ENCODE measurements at places on chromosomes 3 and 15.
A peak's percentile ranks its signal among the peaks of the same experiment; 100 is the strongest.

GRCh38 chr15:88894819-88895767 is at the start of gene HAPLN3:
Gene HAPLN3, minus strand, starts transcription at chr15:88895544. Its CDS starts 8,246 bp downstream, at chr15:88887298.
- no peak for DNase-seq

DNA sequence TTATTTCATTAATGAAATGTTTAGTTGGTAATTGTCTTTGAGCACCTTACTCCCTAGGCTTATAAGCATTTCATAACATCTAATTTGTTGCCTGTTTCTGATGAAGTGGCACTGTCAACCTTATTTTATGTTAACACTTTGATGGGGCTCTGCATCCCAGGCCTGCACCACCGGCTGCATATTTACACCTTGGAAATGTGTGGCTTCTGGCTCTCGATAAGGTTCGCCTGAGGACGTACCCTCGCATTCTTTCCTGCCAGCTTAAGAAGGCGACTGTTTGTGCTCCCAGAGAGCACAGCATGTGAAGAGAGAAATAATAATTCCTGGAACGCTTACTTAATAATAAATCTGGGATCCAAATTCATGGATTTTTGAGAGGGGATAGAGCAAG is 763.3 kb upstream of the CFAP20DC start:
- DNase-seq = no peak

GRCh38 chr3:151431940-151432339 is 28.9 kb downstream of the IGSF10 start:
- no peak for DNase-seq

DNA sequence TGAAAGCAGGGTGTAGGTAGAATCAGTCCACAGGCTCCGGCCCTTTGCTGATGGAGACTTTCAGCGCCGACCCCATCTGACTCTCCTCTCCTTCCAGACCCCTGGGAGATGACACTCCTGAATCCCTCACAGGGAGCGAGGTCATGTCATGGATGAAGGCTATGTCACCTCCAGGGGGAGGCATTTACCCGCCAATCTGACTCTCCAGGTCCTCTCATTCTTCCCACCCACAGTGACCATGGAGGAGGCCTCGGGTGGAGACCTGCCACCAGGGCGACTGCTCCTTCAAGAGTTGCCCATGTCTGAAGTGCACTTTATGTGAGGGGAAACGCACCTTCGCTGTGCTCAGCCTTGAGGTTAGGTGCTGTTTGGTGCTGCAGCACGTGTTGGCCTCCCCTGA is 112.7 kb downstream of the KLF13 start:
- DNase-seq = no peak

DNA sequence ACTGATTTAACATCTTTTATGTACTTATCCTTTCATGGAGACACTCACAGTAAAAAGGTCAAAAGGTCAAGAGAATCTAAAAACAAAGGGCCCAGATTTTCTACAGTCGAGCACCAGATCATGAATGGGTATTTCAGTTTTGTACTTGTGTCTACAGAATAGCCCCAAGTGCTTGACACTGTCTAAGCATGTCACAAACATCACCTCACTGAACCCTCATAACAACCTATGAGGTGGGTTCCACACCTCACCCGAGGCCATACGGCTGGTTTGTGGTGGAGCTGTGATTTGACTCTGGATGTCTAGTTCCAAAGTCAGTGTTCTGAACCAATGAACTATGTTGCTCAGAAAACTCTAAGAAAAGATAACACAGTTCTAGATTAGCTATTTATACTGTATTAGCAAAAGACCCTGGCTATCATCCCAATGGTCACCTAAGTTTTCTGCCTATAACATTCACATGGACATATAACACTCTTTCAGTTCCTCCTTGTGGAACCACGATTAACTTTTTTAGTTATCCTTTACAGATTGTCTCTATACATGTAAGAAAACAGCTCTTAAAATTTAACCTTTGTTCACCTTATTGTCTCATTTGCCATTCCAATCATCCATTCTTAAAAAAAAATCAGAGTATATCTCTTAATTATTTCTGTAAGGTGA is 25.5 kb downstream of the TM6SF1 start:
- DNase-seq = no peak

GRCh38 chr3:51966016-51966415 is 1.2 kb downstream of the PCBP4 start:
- no peak for DNase-seq

GRCh38 chr3:128408693-128409623 is 57.7 kb downstream of the DNAJB8 start:
- no peak for DNase-seq

DNA sequence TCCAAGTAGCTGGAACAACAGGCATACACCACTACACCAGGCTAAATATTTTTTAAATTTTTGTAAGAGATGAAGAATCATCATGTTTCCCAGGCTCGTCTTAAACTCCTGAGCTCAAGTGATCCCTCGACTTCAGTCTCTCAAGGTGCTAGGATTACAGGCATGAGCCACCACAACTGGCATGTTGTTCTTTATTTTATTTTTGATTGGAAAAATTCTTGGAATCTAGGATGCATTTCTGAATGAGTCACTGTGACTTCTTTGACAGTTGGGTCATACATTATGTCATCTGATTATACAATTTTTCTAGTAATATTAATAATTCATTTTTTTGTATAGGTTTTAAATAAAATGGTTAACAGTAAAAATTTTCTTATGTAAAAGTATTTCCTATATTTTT is 870.2 kb downstream of the SI start:
- DNase-seq = no peak

GRCh38 chr3:197711973-197712707 is 24.6 kb downstream of the RUBCN start:
- peak; percentile 92 for DNase-seq

DNA sequence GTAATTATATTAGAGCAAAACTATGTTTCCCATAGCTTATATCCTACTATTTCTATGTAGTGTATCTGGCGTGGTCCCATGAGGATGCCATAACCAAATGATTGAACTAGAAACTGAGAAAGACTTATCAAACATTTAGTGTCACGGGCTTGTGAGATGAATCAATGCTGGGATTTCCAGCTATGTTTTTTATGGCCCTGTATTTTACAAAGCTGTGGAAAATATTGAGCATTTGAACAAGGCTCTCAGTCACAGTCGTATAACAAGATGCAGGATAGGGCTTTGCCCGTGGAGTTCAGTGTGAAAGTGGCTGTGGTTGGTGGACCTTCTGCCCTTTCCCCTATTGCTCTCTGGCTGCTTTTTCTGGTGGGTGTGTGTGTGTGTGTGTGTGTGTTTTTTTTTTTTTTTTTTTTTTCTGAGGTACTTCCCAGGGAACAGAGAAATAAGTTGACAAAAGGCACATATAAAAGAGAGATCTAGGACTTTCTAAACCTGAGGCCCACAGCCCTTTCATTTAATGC is 60.7 kb downstream of the CACNA1D start:
- DNase-seq = no peak

- DNase-seq = no peak
These were observed 37.8 kb upstream of the SPTSSB start for GRCh38 chr3:161409069-161409468.

- DNase-seq = no peak
These were observed 113.7 kb downstream of the LRIG1 start for GRCh38 chr3:66386925-66387650.

GRCh38 chr3:150454085-150454484 is 46.0 kb downstream of the TSC22D2 start:
- DNase-seq = no peak

DNA sequence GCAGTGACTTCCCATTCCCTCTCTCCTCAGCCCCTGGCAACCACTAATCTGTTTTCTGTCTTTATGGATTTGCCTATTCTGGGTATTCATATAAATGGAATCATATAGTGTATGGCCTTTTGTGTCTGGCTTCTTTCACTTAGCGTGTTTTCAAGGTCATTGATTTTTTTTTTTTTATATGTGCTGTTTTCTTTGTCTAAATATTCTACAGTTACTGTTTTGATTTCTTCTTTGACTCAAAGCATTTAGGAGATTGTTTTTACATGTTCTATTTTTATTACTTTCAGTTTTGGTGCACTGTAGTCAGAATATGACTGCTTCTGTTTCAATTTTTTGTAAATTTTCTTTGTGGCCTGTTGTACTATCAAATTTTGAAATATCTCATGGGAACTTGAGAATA is 71.9 kb upstream of the RNU6-1 start:
- no peak for DNase-seq

- DNase-seq = no peak
These were observed 57.4 kb downstream of the LRTM1 start for GRCh38 chr3:54870423-54870822.

GRCh38 chr3:24088782-24089181 is 143.7 kb downstream of the NR1D2 start:
- DNase-seq = no peak

- DNase-seq = no peak
These were observed 201.1 kb upstream of the RGMA start for GRCh38 chr15:93289941-93290617.

DNA sequence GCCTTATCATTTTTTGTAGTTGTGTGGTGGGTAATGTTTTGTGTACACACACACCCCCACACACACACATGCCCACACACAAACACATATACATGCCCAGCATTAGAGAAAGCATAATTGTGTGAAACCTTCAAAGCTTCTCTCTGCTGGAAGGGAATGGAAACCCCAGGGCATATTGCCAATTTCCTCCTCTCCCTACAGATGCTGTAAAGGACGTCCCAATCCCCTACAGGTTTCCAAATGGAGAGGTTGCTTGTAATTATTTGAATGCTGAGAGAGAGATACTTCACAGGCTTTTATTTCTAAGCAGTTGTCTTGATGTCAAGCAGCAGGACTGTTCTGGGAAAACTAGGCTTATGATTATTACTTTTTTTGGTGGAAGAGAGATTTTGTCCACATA is 23.0 kb upstream of the CCK start:
- no peak for DNase-seq

GRCh38 chr3:1088503-1088902 is 4.3 kb upstream of the CNTN6 start:
- DNase-seq = no peak

- no peak for DNase-seq
These were observed 2.3 kb downstream of the EIF2AK4 start for GRCh38 chr15:39936187-39936586.

DNA sequence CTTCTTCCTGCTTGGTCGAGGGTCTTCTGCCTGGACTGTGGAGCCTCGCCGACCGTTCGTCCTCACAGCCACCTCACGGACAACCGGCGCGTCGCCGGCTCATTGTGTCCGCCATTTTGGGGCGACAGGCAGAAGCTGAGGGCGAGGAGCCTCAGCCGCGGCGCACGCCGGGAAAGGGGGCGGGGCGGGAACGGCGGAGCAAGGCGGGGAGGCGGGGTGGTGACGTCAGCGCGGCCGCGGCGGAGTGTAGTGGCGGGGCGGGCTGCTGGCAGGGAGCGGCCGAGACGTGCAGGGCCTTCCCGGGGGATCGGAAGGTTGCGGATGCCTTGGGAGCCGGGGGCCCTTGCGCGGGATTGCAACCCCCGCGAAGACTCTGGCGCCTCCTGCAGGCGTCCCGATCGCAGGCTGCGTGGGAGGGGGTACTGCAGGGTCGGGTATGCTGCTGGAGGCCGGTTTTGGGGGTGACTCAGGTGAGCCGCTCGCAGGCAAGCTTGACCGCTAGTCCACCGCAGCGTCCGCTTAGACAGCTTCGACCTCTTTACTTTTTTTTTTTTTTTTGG is at the start of gene WDR82:
Gene WDR82 (minus strand): TSS at position 140 of the 560 bp plus-strand sequence. CDS start 288 bp downstream, outside the sequence.
- peak; percentile 98 for DNase-seq

DNA sequence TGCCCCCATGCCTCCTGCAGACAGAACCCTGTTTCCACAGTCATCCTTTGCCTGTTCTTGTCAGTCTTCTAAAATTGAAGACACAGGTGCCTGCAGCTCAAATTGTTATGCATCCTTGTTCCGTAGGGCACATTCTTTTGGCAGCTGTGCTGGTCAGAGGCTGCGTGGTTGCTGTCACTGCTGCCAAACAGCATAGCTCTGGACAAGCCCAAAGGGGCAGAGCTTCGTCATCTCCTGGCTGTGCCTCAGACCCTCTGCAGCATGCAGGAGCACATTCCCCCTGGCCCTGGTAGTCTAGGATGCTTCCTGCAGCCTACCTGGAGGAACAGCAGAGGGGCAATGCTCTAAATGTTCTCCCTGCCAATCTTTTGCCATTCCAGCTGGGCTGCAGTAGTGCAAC is 2.1 kb upstream of the FBXL22 start:
- DNase-seq = no peak

DNA sequence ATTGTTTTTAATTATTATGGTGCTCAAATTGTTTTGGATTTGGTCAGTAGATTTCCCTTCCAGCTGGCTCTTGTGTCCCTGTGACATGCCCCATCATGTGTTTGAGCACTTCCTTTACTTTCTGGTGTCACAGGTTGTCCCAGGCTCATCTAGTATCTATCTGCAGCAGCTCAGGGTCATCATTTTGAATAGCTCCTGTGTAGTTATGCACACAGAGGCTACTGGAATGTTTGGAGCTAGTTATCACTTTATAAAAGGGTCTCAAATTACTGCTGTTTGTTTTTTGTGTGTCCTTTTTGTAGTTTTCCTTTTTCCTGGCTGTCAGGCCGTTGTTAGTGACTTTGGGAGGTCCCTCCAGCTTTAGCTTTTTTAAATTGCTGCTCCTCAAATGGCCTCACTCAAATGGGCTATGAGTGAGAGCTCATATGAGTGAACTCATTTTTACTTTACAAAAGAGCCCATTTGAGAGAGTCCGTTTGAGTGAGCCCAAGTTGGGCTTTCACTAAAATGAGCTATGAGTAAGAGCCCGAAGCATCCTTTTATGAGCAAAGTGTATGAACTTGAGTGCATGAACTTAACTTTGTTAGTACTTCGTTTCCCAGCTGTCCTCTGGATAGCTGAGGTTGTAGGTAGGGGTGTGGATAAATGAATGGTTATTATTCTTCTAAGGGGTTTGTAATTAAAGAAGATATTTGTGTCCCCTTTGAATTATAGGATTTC is 43.8 kb downstream of the SQOR start:
- DNase-seq = no peak

DNA sequence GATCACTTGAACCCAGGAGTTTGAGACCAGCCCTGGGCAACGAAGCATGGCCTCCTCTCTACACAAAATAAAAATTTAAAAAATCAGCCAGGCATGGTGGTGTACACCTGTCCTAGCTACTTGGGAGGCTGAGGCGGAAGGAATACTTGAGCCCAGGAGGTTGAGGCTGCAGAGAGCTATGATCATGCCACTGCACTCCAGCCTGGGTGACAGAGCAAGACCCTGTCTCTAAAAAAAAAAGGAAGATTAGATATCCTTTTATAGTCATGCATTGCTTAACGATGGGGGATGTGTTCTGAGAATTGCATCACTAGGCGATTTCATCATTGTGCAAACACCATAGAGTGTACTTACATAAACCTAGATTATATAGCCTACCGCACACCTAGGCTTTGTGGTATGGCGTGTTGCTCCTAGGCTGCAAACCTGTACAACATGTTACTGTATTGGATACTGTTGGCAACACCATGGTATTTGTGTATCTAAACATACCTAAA is 12.6 kb downstream of the ALAS1 start:
- no peak for DNase-seq

DNA sequence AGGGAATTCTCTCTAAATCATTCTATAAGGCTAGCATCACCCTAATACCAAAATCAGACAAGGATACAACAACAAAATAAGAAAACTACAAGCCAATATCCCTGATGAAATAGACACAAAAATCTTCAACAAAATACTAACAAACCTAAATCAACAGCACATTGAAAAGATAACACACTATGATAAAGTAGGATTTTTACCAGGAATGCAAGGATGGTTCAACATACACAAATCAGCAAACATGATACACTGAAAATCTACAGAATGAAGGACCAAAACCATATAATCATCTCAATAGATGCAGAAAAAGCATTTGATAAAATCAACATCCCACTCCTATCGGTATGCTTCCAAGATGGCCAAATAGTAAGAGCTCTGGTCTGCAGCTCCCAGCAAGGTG is 39.5 kb downstream of the ALDH1A2 start:
- no peak for DNase-seq

GRCh38 chr3:183298701-183299153 is 45.7 kb downstream of the B3GNT5 start:
- peak; percentile 72 for DNase-seq

All from tibial artery (tissue), 4 donors.